C1 segment of cervical spinal cord (tissue), 14 donors: ENCODE measurements at places on chromosomes 13 and 19.

DNA sequence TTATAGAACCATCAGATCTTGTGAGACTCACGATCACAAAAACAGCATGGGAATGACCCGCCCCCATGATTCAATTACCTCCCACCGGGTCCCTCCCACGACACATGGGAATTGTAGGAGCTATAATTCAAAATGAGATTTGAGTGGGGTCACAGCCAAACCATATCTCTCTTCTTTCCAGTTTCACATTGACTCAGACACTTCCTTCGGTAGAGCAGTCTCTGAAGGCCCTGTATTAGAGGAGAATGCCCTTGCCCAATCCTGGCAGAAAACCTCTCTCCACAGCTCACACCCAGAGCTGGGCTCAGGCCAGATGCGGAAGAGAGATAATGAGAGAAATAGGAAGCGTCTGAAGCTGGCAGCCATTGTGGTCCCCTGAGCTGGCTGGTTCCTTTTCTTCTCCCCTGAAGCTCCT, 72.4 kb upstream of the CLDN10 start:
- peak; percentile 11 for DNase-seq

DNA sequence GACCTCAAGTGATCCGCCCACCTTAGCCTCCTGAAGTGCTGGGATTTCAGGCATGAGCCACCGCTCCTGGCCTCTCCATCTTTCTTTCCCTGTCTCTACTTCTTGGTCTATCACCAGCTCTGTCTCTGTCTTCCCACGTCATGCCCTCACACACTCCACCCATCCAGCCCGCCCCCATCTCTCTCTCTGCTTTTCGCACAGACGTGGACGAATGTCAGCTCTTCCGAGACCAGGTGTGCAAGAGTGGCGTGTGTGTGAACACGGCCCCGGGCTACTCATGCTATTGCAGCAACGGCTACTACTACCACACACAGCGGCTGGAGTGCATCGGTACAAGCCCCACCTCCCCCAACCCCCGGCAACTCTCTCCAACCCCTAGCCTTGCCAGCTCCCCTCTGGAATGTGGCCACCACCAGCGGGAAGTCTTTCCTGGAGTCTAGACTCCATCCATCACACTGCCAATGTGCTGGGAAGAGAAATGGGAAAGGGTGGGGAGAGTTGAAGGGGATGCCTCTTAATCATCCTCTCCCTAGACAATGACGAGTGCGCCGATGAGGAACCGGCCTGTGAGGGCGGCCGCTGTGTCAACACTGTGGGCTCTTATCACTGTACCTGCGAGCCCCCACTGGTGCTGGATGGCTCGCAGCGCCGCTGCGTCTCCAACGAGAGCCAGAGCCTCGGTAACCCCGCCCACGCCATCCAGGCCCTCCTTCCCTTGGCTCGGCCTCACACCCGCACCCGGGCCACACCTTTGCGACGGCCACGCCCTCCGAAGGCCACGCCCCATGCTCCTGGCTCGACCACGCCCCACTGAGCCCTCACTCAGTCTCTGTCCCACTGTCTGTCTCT, 22.5 kb downstream of the LTBP4 start:
- DNase-seq, result no peak

DNA sequence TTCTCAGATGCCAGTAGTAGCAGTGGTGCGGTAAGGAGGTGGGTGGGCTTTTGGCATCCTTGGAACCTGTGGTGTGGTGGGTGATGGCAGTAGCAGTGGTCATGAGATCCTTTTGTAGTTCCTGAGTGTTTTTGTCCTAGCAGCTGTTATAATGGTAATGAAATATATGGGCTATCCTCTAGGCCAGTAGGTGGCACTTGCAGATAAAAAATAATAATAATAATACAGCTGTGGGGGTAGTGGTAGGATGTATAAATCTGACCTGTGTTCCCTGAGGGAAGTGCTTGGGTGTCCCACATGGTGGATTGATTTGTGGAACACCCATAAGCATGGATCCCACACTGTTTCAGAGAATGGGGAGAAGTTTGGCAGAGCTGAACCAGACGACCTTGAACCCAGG, 334.0 kb downstream of the SLITRK5 start:
- DNase-seq, result no peak

DNA sequence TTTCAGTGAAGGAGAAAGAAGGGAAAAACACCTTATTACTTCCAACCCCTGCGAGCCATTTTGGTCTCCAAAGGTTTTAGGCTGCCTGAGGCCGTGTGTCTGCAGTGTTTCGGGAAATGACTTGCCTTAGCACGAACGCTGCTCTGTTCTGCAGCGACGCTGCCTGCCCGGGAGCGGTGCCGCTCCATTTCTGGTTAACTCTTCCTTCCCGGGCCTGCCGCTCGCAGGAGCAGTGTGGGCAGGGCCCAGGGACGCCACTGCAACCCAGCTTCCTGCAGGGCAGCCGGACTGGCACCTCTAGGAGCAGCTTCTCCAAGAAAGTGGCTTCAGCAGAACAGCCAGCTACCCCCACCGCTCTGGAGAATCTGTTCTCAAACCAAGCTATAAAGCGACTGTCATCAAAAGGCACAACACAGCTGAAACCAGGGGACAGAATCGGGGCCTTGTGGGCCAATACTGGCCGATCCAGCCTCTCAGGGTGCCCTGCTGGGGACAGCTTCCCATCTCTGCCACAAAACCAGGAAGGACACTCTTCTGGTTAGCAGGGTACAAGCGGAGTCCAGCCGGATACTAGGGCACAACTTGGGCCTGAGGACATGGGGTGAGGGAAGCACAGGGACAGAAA, 72.2 kb downstream of the KCTD15 start:
- no peak for DNase-seq

- no peak for DNase-seq
Observed at GRCh38 chr19:33447336-33448158, 74.0 kb downstream of the CEBPG start.

GRCh38 chr19:34475026-34475974, 6.3 kb upstream of the WTIP start:
- no peak for DNase-seq

DNA sequence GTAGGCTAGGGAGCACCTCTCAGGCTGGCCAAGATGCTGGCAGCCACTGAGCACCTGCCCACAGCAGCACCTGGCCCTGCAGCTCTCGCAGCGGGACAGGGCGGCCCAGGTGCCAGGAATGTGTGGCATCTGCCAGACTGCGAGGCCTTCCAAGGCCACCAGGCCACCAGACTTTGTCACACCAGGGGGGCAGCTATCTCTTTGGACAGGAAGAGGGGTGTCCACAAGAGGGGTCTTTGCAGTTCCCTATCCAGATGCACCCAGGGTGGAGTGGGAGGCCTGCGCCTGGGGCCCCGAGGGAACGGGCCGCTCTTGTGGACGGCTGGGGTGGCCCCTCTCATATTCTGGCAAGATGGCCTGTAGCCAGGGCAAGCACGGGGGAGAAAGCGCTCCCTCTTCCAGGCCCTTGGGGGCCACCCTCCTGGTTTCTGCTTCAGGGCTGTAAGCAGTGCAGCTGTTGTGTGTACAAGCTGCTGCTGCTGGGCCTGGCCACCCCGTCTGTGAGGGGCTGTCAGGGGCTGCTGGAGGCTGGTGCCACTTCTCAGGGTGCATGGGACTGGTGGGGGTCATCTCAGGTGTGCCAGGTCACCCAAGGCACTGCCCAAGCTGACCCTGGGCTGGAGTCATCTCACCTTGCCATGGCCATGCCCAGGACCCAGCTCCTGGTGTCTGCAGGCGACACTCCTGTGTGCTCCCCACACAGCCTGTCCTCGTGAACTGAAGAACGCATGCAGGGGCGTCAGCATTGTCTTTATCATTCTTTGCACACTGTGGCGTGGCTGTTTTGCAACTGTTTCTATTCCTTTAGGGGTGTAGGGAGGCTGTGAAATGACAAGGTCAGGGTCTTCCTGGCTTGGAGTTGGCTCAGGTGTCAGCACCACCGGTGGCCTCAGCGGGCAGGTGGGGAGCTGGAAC, 1.8 kb downstream of the TEX29 start:
- no peak for DNase-seq

- no peak for DNase-seq
Observed at GRCh38 chr19:41848666-41849065, 3.8 kb downstream of the DMRTC2 start.

- DNase-seq, result peak; percentile 32
Observed at GRCh38 chr19:47210689-47211316, 20.2 kb downstream of the BBC3 start.

DNA sequence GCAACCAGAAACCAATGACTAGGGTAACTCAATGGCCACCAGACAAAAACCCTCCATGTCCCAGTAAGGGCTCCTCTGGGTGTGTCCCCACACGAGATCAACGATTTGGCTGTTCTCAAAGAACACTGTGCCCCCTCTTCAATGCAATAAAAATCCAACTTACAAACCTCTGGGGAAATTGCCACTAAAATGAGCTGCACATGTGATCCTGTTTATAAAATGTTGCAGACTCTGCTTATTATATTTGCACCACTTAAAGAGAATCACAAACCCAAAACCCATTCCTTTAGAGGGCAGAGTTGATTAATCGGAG, 80.5 kb downstream of the STK24 start:
- DNase-seq, result no peak

DNA sequence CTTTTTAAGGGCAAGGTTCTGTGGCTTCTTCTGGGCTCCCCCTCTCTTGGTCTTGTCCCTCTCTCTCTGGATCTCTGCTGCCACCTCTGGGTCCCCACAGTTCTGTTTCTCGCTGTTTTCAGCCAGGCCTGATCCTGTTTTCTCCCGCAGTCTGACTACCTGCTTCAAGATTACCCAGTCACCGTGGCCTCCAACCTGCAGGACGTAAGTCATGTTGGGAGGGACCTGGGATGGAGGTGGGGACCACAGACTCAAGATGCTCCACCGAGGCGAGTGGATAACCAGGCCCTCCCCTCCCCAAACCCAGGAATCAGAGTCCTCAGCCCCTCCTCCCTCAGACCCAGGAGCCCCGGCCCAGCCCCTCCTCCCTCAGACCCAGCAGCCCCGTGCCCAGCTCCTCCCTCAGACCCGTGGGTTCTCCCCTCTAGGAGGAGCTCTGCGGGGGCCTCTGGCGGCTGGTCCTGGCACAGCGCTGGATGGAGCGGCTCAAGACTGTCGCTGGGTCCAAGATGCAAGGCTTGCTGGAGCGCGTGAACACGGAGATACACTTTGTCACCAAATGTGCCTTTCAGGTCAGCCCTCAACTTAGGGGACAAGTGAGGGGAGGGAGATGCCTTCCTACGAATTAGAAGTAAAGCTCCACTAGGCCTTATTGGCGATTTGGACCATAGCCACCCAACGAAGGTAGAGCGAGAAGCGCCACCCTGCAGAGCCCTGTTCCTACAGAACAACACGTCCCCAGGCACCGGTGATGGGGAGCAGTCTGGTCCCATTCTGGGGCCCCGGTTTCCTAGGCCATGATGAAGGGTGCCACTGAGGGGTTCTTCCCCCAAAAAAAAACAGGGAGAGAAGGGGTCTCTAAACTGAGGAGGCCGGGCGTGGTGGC, 2.2 kb downstream of the FLT3LG start:
- peak; percentile 15 for DNase-seq

DNA sequence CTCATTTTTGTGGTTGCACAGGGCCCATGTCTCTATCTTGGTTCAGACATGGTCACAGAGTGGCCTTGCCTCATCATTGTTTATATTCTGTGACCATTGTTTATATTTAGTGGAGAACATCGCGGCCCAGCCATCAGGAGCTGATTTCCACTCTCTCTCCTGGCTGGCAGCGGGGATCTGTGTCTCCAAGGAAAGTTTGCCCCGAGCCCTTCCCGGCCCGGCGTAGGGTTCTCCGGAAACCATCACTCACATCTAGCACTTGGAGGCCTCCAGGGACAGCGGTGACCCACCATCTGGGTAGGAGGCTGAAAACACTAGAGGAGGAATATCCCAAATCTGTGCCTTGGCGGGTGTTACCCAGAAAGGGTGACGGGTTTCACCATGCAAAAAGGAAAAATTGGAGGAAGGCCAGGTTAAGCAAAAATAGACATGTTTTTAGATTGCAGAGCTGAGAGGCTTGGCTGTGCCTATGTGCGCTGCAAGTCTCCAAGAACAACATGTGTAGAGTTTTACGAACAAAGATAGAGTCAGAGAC, 726 bp upstream of the ZNF358 start:
- DNase-seq, result no peak

- no peak for DNase-seq
Observed at GRCh38 chr19:1366296-1366695, 17.4 kb upstream of the NDUFS7 start.

DNA sequence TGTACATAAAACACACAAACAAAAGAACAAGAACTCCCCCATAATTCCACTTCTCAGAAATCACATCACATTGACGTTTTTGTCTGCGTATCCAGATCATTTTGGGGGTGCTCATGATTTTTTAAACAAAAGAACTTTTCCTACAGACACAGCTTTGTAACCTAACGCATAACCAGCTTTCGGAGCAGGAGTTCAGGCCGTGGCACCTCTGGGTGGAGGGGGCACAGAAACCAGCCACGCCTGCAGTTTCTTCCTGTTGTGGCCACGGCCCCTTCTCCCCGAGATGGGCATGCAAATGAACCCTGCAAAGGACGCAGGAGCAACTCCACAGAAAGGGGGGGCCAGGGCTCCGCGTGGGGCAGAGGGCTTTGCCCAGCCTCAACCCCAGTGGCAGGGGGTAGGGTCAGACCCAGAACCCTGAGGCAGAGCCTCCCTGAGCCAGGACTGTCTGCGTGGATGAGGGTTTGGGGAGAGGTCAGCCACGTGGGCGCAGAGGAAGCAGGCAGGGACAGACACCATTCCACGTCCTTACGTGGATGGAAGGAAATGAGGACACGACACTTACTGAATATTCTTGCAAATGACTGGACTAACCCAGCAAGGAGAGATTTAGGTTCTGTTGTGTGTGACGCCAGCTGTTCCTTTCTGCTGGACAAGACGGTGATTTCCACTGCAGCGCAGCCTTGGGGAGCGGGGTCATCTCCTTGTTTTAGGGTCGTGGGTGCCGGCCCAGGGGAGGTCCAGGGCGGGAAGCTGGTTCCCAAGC, 64.4 kb downstream of the RASA3 start:
- no peak for DNase-seq

DNA sequence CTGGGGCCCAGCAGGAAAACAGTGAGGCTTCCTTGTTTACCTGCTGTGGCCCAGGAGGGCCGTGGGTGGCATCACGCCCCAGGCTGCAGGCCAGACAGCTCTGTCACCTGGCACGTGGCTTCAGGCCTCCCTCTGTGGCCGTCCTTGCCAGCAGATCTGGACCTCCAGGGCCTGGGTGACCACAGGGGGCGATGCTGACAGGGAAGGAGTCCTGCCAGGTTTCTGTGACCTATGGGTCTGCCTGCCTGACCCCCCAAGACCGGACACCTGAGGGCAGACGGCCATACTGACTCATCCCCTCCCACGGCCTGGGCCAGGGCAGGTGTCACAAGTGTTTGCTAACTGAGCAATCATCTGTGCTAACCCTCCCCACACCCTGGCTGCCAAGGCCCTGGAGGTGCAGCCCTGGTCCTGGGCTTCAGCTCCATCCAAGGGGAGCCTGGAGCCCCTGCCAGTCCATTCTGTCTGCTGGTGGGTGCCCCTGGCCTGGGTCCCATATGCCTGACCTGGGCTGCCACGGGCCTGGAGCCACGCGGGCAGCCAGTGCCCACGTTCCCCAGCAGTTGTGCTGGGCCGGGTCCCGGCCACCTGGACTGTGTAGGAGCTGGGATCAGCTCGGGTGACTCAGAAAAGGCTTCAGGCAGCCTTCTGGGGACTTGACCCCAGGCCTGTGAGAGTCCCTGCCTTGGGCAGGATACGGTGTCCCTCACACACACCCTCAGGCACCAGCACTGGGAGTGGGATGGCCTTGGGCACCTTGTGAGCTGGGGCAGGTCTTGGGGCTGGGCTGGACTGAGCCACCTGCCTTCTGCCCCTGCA, 3.7 kb downstream of the CDC34 start:
- no peak for DNase-seq
